ENCODE measurements at places on chromosomes 5 and 9.

DNA sequence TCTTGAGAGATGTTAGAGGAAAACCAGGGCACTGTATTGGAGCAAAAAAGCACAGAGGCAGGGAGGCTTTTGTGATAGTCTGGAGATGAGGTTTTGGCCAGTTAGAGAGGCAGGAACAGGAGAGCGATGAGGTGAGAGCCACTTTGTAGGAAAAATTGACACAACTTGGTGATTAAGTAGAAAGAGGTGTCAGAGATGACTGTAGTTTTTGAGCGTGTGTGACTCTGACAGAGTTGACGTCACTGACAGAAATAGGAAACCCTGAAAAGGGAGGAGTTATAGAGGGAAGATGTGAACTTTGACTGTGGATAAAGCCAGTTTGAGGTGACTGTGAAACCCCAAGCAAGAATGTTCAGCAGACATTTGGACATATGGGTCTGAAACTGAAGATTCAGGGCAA is 15.7 kb downstream of the NFX1 start:
- peak; percentile 26 for DNase-seq

- no peak for DNase-seq
These were observed 26.7 kb upstream of the RICTOR start for GRCh38 chr5:39100851-39101396.

GRCh38 chr9:127540664-127541041 is 71.4 kb upstream of the STXBP1 start:
- DNase-seq: no peak

- no peak for DNase-seq
These were observed 528.8 kb upstream of the GRAMD2B start for GRCh38 chr5:125894383-125894782.

GRCh38 chr9:27539479-27540441 is 10.1 kb upstream of the MOB3B start:
- DNase-seq: no peak

DNA sequence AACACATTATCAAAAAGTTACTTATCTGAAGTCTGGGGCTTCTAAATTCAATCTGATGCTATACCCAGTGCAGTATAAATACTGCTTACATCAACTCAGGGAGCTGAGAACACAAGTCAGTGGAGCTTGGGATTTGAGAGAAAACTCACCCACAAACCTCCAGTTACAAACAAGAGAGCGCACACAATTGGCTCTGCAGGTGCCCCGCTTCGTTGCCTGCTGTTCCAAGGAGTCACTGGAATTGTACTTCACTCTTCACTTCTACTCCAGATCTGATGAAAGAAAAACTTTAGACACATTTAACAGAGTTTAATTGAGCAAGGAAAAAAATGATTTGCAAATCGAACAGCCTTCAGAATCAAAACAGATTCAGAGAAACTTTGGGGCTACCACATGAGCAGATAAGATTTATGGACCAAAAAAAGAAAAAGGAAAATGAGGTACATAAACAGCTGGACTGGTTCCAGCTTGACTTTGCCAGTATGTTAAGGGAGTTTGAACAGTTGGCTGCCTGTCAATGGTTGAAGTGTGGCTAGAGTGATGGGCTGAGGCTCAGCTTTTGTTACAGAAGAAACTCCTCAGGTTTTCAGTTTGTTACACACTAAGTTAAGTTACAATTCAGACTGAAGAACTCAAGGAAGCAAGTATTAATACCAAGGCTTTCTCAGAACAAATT is 156.6 kb downstream of the AOPEP start:
- no peak for DNase-seq

GRCh38 chr5:115306011-115306536 is 9.6 kb upstream of the CCDC112 start:
- no peak for DNase-seq

DNA sequence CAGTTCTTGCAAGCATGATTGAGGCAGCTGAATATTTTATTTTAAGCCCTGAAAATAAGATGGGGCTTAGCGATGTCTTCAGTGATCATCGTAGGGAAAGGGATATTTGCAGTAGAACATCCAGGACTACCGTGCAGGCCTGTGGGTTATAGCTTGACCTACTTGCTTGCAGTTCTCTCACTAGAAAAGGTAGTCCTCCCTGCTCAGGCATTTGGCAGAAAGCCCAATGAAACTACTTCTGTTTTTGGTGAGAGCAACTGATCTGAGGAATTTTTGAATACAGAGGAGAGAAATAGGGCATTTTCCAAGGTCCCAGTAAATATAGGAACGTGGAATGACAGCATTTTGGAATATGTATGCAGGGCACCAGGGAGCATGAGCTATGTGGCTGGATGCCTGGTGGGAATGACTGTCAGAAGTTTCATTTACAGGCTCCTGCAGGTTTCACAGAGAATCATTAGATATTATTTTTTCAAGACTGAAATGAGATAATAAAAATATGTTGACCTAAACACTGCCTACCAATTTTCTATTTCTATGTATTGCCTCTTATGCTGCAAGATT is 417.9 kb upstream of the ACTBL2 start:
- DNase-seq: no peak

DNA sequence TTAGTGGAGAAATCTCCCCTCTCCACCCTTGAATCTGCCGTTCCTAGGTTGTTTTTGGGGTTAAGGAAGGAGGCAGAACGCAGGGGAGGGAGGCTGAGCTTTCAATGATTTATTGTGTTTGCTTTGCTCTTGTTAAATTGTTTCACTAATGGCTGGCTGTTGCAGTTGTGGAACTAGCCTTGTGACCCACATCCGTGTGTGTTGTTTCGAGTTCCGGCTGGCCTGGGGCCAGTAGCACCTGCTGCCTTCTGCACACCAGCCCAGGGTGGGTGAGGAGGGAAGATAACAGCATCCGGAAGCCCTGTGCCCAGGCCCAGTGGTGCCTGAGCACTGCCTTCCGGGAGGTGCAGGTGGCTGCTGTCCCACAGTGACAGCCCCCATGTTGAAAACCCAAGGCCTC is 3.6 kb downstream of the ERGIC1 start:
- peak; percentile 57 for DNase-seq

GRCh38 chr9:125119643-125120286 is 23.6 kb downstream of the SCAI start:
- peak; percentile 38 for DNase-seq

DNA sequence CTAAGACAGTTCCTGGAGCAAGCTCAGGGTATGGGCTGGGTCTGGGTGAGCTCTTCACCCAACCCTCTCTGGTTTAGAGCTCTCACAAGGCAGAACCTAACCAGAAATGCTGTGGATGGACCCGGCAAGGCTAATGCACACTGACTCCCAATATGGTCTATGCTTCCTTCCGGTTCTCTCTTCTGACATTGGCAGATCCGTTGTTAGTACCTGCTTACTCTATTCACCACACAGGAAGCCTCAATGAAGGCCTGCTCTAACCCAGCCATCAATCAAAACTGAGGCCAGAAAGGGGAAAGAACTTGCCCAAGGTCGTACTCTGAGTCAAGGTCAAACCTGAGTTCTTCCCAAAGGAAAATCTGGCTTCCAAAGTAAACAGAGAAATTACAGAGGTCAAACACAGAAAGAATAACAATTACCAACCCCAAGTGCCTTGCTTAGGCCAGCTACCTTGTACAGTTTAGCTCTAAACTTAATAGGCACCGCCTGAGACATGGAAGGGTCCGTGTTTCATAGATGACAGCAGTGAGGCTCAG is 46.0 kb upstream of the AKNA start:
- peak; percentile 49 for DNase-seq

- peak; percentile 46 for DNase-seq
These were observed at the start of gene CHSY3 for GRCh38 chr5:129904102-129904666. Gene CHSY3 (plus strand): TSS chr5:129904465.

GRCh38 chr9:123893831-123894460 is 36.0 kb downstream of the DENND1A start:
- DNase-seq: no peak

DNA sequence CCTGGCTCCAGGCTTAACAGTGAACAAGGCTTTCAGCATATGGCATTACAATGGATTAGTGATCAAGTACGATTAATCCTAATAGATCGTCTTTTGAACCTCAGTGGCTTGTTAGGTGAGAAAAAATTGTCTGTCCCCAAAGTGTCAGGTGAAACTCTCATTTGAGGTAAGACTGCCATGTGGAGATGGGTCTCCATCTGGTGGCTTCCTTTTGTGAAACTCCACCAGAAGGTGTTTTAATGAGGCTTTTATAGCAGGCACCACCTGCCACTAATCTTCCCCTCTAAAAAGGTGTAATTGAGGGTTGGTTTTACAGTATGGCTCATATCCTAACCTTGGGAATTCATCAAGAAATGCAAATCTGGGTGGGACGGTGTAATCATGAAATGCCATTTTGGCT is 471.1 kb upstream of the MPDZ start:
- no peak for DNase-seq

GRCh38 chr5:79938468-79938867 is 52.6 kb downstream of the MTX3 start:
- peak; percentile 51 for DNase-seq

- no peak for DNase-seq
These were observed 81.6 kb downstream of the CYFIP2 start for GRCh38 chr5:157347301-157348048.

DNA sequence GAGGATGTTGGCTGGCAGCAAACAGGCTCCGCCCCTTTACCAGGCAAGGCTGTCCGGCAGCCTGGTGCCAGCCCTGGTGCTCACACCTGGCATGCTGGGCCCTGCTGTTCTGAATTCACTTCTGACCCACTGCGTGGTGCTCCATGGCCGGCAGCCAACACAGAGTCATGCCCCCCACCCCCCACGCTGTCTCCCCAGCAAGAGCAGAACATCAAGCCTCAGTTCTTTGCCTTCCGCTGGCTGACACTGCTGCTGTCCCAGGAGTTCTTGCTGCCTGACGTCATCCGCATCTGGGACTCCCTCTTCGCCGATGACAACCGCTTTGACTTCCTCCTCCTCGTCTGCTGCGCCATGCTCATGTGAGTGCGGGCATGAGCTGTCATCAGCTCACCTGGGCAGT is 12.6 kb upstream of the ENDOG start:
- DNase-seq: no peak

- DNase-seq: no peak
These were observed 147.6 kb upstream of the TRPM3 start for GRCh38 chr9:71268871-71269635.

DNA sequence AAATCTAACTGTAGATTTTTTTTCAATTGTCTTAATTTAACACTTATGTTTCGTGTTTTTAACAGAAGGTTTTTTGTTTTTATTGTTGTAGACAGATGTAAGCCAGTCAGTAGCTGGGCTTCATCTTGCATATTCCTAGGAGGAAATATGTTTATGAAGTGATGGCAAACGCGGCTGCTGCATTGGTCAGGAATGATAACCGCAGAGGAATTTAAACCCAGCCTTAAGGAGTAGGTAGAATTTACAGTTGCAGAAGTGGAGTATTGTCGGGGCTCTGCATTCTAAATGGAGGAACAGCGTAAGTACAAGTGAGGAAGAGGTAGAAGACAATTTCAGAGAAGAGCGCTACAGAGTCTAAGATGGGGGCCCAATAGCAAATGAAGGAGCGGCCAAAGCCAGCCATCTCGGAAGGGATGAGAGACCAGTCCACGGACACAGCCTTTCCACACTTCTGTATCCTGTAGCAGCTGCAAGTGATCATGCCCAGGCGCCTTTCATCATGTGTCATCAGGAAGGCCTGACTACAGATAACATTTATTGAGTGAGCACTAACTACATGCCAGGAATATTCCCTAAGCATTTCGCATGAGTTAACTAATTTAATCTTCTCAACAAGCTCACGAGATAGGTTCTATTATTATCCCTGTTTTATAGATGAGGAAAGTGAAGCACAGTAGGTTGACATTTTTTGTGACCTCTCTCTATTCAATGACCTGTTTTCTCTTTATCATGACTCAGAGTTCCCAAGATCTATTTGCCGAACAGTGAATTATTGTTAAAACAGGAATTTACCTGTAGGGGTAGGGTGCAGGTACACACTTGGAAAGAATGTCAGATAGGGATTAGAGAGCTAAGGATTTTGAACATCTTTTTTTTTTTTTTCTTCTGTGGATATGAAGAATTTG is 38.1 kb downstream of the CMYA5 start:
- no peak for DNase-seq

GRCh38 chr9:127899128-127899943 is at the start of gene ST6GALNAC6:
Gene ST6GALNAC6 (minus strand): TSS chr9:127899603. CDS start chr9:127897981, 1,622 bp downstream.
- DNase-seq: peak; percentile 65

DNA sequence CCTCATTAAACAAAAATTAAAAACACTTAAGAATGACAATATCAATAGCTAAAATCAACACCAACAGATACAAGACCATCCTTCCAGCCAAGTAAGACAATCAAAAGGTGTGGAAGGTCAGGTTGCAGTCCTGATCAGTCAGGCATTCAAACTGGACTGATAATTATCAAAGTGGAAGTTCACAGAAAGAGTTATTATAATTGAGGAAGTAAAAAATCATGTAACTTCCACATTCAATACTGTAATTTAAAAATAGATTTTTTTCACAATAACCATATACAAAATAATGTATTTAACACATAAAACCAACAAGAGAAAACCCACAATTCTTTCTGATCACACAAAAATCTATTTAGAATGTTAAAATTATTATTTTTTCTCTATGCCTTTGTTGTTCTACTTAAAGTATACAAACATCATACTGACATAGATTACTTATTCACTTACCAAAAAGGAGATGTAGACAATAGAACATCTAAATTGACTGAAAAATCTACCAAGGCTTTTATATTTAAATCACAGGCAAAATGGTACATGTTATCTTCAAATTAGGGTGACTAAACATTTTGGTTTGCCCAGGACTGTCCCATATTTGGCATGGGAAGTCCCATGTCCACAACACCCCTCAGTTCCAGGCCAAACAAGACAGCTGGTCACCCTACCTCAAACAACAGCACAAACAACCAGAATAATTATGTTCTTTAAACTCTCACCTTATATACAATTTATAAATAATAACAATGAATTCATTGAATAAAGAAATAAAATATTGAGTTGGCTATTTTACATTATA is 142.5 kb upstream of the SLC24A2 start:
- DNase-seq: no peak

- DNase-seq: no peak
These were observed 220.0 kb downstream of the SLC12A2 start for GRCh38 chr5:128303593-128303992.

DNA sequence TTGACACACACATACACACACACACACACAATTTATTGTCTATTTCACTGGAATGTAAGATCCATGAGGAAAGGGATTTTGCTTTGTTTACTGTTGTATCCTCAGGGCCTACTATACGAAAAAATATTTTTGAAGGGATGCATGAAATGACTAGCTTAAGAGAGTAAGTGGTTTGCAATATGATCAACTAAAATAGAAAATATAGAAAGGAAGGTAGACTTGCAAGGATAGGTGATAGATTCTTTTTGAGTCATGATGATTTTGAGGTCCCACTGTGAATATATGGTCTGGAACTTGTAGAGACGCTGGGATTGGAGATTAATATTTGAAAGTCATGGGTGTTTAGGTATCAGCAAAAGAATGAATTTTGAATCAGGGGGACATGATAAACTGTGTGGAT is 28.9 kb upstream of the OTULIN start:
- DNase-seq: no peak

DNA sequence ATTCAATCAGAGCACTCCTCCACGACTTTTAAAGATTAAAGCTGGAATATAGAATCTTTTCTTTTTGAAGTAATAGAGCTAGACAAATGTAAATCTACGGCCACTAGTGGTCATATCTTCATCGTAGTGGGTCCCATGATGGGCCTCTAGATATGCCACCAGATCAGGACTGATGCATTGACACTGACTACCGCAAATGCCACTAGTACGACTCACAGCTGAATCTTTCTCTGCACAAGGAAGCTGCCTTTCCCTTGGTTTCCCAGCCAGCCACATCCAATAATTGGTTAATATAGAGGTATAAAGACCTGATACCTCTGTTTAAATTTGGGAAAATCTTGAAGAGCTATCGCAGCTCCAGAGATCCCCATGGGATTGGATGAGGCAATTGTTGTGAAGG is 37.8 kb upstream of the ADRB2 start:
- DNase-seq: no peak
